ENCODE measurements at places on chromosomes 2 and 18. TPM values are rescaled to one million over a fixed set of nuclear protein-coding genes. Genes with fewer than 3 reads are reported as not detected.

The EPB41L5 gene
- 32.3 TPM for total RNA-seq

The SGPP2 gene
- total RNA-seq: not detected

- H3K36me3 ChIP-seq: no peaks in the 10 kb centered on the region
- no peak overlapping the region for H3K4me3 ChIP-seq
- H3K4me1 ChIP-seq: no peaks in the 10 kb centered on the region
These were observed 421.4 kb downstream of the NCKAP5 start for GRCh38 chr2:133146893-133147292.

DNA sequence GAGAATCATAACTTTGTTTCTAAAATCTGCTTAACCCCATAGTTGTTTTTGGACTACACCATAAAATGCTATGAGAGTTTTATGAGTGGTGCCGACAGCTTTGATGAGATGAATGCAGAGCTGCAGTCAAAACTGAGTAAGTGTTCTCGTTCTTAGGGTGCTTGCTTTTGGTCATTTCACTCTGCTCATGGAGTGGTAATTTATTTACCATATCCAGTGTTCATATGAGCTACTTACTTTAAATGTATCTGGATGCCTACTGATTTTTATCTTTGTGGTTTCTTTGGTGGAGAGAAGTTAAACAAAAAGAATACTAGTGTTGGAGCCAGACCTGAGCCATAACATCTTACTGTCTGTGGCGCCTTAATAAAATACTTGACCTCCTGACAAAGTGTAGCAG lies 16.4 kb downstream of the NDC80 start:
- H3K4me1 ChIP-seq: no peaks in the 10 kb centered on the region
- H3K36me3 ChIP-seq: peaks cover 9% of the 10 kb centered on the region
- no peak overlapping the region for H3K27ac ChIP-seq

- no peaks in the 10 kb centered on the region for H3K36me3 ChIP-seq
- H3K4me1 ChIP-seq: no peaks in the 10 kb centered on the region
- H3K4me3 ChIP-seq: no peak overlapping the region
These were observed 404.8 kb downstream of the MBD2 start for GRCh38 chr18:53819671-53820070.

DNA sequence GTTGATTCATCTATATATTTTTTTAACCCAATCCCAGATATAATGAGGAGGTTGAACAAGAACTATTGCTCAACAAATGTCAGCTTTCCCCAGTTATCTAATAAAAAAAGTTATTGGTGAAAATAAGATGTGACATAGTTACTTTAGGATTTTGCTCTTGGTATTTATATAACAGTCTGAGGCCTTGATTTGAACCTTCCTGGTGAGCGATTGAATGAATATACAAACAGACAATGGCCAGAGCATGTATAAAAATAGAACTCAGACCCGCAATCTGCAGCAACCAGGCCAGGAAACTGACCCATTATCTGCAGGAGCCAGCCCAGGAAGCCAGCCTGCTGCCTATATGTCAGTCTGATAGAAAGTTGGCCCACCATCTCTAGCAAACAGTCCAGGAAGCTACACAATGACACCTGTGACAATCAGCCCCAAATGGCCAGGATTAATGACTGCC lies 81.6 kb downstream of the HS6ST1 start:
- DNase-seq: no peak
- no peak overlapping the region for H3K27ac ChIP-seq
- H3K4me1 ChIP-seq: no peaks in the 10 kb centered on the region
- no peaks in the 10 kb centered on the region for H3K36me3 ChIP-seq

All from H1 (cell line).